ENCODE measurements at places on chromosomes 7 and 10.

DNA sequence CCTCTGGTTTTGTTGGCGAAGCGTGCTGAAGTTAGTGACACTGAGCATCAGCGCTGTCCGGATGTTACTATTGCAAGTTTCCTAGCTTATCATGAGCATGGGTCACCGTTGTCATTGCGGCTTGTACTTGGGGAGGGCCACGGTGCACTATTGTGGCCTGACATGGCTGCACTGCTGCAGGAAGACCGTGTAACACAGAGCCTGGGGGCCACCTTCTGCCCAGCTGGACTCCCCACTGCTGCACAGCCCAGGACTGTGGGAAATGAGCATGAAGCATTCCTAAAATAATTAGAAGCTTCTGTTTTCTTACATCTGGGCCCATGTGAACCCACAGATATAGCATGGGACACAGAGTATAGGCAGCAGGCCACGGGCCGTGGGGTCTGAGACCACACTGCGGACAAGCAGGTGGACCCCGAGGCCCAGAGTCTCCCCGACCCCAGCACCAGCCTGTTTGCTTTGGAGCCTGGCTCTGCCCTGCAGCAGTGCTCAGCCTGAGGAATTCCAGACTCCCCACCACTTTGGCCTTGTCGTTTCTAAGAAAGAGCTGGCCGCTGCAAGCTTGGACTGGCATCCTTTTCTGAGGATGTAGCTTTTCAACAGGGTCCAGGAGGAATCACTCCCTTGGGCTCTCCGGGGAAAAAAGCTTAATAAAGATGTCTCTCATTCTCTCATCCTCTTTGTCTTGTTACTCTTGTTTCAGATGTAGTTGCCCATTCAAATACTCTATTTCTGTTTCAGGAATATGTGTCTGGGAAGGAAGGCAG, 179.2 kb downstream of the CCDC3 start:
- no peak for DNase-seq

GRCh38 chr10:35092851-35093250, 2.7 kb upstream of the CUL2 start:
- no peak for DNase-seq

DNA sequence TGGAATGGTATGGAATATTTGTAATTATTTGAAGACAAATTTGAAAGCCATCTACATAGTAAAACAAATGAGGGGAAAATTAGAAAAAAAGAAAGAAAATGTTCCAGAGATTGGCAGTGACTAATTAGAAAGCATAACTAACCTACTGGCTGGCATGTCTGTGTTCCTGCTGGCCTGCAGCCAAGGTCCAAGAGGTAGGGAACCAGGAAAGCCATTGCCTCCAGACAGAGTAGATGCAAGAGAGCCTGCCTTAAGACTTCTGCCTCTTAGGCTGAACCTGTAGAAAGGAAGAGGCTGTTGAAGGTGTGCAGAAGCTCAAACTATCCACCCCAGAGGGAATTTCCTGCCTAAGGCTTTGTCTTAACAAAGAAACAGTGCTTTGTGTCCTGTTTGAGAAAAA, 982.0 kb downstream of the SORCS1 start:
- no peak for DNase-seq

DNA sequence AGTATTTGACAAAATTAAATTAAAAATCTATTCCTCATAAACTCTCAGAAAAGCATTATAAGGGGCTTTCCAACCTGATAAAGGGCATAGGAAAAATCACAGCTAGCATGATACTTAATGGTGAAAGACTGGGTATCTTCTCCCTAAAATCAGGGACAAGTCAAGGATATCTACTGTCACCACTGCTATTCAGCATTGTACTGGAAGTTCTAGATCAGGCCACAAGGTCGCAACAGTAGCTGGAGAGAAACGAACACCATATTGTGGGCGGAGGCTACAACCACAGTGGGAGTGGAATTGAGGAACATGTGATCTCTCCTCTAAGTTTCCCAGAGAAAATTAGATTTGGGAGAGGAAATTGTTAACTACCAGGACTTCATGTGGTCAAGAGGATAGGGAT, 70.0 kb upstream of the NAMPT start:
- DNase-seq = no peak

DNA sequence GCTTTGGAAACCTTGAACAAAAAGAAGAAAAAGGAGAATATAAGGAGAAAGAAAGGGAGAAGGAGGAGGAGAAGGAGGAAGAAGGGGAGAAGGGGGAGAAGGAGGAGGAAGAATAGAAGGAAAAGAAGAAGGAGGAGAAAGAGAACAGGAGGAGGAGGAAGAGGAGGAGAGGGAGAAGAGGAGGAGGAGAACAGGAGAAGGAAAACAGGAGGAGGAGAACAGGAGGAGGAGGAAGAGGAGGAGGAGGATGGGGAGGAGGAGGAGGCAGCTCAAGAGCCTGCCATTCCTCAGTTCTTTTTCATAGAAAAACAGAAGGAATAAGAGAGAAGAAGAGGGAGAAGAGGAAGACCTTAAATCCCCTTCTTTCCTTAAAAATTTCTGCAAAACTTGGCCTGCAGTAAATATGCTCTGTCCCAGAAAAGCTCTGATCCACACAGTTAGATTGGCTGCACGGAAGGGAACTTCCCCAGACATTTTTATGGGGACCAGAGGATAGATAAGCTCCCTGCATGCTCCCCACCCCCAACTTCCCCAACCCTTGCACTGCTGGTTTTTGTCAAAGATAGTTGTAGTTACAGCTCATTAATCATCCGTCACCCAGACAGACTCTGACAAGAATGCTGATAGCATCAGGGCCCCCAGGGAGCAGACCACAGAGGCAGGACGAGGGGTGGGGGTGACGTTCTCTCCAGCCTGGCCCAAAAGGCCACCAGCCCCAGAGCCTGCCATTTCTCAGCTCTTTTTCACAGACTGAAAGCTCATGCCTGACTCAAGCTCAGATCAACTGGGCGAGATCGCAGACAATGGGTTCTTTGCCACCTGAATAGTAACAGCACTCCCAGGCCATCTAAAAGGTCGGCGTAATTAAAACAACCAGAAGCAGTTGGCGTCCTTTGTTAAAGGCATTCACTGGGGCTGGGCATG, 34.5 kb upstream of the LYZL1 start:
- DNase-seq = no peak

DNA sequence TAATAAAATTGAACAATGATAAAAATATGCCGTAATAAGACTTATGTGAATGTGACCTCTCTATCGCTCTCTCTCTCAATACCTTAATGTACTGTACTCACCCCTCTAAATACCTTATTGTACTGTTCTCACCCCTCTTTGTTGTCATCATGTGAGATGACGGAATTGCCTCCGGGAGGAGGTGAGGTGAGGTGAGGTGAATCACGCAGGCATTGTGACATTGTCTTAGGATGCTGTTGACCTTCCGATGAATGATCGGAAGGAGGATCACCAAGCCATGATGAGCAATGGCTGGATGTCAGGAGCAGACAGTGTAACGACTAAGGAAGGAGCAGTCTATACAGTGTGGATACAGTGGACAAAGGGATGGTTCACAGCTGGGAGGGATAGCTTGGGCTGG, 87.4 kb upstream of the FAM20C start:
- DNase-seq = no peak

DNA sequence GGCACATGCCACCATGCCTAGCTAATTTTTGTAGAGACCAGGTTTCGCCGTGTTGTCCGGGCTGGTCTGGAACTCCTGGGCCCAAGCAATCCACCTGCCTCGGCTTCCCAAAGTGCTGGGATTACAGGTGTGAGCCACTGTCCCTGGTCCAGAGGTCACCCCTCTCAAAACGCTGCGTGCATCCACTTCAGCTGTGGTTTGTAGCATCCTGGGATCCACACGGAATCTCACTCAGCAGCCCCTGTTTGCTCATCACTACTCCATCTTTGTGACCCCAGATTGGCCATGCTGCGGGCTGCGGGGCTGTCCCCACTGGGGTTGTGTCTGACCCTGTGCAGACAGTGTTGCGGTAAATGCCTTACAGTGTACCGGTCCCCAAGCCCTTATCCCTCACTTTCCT, 3.5 kb downstream of the INPP5A start:
- no peak for DNase-seq

DNA sequence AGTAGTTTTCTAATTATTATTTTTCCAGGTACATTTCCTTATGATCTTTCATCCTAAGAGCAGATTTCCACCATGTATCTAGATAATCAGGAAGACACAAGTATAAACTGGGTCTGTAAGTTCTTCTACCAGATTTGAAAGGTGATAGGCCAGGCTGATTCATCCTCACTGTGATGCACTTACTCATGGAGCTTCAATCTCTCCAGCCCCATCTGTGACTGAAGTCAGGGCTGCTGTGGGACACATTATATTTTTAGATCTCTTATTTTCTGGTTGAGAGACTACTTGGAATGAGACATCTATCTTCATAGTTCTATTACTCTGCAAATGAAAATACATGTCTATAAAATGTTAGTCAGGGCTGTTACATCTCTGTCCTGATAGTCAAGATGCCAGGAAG, 85.5 kb upstream of the SLC25A13 start:
- DNase-seq = no peak

All from activated CD4-positive, alpha-beta T cell treated with anti-CD3 and anti-CD28 coated beads, Interleukin-2, amount 50 U/mL, for 4 hours (primary cell).